Stimulated activated CD4-positive, alpha-beta T cell treated with anti-CD3 and anti-CD28 coated beads, TNF-alpha, amount 100 ng/mL, for 4 hours (primary cell): ENCODE measurements at places on chromosomes 3 and 15.

GRCh38 chr15:77393471-77393840 lies 26.4 kb downstream of the PEAK1 start:
- no peak for DNase-seq

- DNase-seq: no peak
These were observed 1.0 kb upstream of the CD200R1L start for GRCh38 chr3:112847692-112848091.

GRCh38 chr3:113614402-113614801 lies 82.0 kb downstream of the USF3 start:
- no peak for DNase-seq

- DNase-seq: no peak
These were observed 38.6 kb upstream of the HACD2 start for GRCh38 chr3:123623346-123623880.

DNA sequence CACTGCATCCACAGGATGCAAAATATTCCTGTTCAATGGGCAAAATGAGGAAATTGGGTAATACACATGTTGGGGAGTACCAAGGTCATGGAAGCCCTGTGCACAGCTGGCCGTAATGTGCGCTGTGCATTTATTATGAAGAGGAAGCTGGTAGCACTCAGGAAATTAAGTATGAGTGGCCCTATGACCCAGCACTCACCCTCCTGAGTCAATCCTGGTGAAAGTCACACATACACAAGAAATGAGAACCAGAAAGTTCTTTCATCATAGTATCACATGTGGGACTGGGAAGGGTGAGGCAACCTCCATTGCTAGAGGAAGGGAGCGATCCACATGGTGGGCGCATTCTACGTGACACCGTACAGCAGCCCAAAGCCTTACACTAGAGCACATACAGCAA lies 11.4 kb upstream of the PRR20G start:
- DNase-seq: no peak

DNA sequence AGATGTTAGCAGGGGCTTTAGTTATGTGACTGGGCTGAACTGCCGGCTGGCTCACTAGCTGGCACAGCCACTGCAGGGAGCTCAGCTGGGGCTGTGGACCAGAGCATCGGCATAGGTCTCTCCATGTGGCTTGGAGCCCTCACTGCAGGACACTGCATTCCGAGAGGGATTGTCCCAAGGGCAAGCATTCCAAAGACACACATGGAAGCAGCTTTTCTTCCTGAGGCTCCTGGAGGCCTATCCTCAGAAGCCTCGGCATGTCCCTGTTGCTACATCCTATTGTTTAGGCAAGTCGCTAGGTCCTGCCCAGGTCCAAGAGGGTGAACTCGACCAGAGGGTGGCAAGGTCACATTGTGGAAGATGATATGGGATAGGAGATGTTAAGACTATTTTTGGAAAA lies 209.8 kb downstream of the PLCL2 start:
- no peak for DNase-seq

DNA sequence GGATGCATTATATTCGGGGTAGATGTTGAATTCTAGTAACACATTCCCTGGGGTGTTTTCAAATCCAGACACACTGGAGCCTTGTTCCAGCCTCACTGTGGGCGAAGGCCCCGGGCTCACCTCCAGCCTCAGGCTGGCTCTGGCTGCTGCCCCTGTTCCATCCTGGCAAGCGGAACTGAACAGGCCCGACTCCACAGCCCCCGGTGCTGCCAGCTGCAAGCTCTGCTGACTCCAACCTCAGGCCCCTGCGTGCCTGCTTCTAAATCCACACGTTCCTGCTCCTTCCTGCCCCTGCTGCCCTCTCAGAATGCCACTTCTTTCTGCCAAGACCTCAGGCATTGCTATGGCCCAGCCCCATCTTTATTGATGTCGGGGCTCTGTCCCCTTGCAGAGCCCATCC lies 90.6 kb downstream of the LIPC start:
- no peak for DNase-seq

DNA sequence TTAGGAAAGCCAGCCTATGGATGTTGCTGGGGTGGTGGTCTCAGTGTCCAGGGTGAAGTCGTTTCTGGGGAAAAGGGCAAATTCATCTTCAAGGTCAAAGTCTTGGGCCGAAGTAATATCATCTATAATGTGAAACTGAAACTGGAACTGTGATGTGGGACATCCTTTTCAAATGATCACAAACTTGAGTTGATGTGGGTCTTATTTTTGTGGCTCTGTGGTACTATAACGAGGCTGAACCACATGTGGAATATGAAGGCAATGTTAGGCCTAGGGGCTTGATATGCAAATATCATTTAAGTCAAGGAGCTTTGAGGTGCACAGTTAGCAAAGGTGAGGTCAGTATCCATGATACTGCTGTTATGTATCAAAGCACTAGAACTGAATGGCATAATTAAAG lies 1.5 kb upstream of the CD200R1L start:
- DNase-seq: no peak

- DNase-seq: no peak
These were observed 1035.9 kb downstream of the TUSC7 start for GRCh38 chr3:117745516-117745915.

GRCh38 chr3:104080088-104080626 lies 1286.6 kb upstream of the ALCAM start:
- no peak for DNase-seq

- DNase-seq: no peak
These were observed 45.7 kb upstream of the PLSCR5 start for GRCh38 chr3:146650691-146651442.

DNA sequence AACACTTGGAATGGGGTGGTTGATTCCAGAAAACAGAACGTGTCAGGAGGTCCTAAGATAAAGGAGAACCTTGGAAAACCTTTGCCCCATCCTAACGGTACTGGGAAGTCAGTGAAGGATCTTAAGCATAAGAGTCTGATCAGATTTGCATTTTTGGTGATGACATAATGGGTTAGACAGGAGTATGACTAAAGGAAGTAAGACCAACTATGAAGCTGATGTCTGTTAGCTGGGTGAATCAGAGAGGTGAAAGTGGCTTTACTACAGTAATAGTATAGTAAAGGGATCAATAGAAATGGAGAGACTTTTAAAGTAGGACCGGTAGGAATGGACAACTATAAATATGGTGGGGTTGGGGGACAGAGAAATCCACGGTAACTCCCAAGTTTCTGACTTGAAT lies 12.6 kb downstream of the GTF2A2 start:
- no peak for DNase-seq

GRCh38 chr15:85414495-85414894 lies 34.1 kb downstream of the AKAP13 start:
- DNase-seq: no peak

DNA sequence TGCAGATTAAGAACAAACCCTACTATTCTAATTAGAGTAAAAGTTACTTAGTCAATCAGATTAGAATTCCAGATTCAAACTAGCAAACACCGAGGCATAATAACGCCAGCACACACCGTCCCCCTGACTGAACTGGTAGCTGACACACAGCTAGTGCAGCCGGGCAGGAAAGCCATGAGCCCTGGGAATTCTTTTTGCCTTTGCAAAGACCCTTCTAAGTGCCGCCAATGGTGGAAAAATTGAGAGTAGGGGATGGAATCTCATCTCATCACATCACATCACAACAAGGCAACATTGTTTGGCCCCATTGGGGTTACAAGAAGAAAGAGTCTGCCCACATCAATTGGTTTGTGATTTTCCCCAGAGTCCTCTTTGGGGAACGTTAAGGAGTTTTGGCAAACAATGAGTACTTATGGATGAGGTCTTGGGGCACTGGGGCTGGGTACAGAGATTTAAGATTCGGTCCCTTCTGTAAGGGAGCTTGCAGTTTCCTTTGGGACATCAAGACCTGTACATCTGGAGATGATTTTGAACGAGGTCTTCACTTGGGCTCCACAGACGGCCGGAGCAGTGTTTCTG lies 120.4 kb upstream of the MEF2A start:
- no peak for DNase-seq
